ENCODE measurements at places on chromosomes 6 and 20. TPM values are rescaled to one million over a fixed set of nuclear protein-coding genes. Genes with fewer than 3 reads are reported as not detected.

Gene ADAM33
- 0.12 TPM for total RNA-seq

Gene SLX4IP
- 6.6 TPM for total RNA-seq

Gene FAM83B
- total RNA-seq: not detected

Gene TNF
- not detected for total RNA-seq

Gene GPSM3
- total RNA-seq: 1.4 TPM

Gene PPP1R14C
- not detected for total RNA-seq

Gene TMC2
- not detected for total RNA-seq

Gene BACH2
- 0.15 TPM for total RNA-seq

Gene ANKRD66
- total RNA-seq: not detected

Gene ESR1
- 0.35 TPM for total RNA-seq

Gene HRH3
- not detected for total RNA-seq

Gene RMND1
- 27.4 TPM for total RNA-seq

Gene MOCS1
- total RNA-seq: 1.2 TPM

Gene RSPH9
- 0.61 TPM for total RNA-seq

Gene PMEPA1
- 3.9 TPM for total RNA-seq

Gene LY6G6C
- not detected for total RNA-seq

Gene SLC17A5
- 11.7 TPM for total RNA-seq

Gene OR12D3
- not detected for total RNA-seq

Gene BTNL2
- total RNA-seq: not detected

Data from NCI-H460 (cell line).